Activated CD4-positive, alpha-beta T cell treated with anti-CD3 and anti-CD28 coated beads for 36 hours (primary cell): ENCODE measurements at places on chromosomes 3 and 15. TPM values are rescaled to one million over a fixed set of nuclear protein-coding genes. Genes with fewer than 3 reads are reported as not detected.

DNA sequence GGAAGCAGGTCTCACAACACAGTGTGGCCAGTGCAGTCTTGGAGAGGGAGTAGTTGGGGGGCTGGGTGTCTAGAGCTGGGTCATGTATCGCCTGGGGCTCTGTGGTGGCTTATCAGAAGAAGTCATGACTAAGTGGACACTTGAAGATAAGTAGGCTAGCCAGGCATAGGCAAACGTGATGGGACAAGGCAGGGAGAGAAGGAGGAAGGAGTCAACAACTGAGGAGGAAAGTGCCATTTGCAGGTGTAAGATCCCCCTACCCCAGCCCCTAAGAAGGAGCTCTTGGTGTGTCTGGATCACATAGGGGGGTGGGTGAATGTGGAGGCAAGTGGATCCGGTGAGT lies 352.3 kb downstream of the LRTM1 start:
- H3K36me3 ChIP-seq, result no peaks in the 10 kb centered on the region
- no peak for DNase-seq
- H3K4me3 ChIP-seq, result no peak overlapping the region
- no peaks in the 10 kb centered on the region for H3K4me1 ChIP-seq
- H3K27me3 ChIP-seq, result no peaks in the 10 kb centered on the region
- no peak overlapping the region for H3K27ac ChIP-seq

DNA sequence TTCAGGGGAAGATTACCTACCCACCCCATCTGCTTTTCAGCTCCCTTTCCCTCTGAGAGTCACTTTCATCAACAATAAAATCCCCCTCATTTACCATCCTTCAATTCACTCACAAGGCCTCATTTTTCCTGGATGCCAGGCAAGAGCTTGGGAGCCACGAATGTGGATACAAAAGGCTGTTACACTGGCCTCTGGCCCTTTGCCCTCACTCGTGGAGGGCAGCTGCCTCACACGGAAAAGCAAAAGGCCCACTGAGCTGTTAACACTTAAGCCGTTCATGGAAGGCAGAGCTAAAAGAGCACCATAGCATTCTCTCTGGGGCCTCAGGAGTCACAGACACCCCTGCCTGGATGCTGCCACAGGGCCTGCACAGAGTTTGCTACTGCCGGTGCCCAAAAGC lies 102.4 kb upstream of the TUSC7 start:
- H3K27ac ChIP-seq, result no peak overlapping the region
- H3K4me1 ChIP-seq, result no peaks in the 10 kb centered on the region
- no peaks in the 10 kb centered on the region for H3K36me3 ChIP-seq
- H3K4me3 ChIP-seq, result no peak overlapping the region
- no peaks in the 10 kb centered on the region for H3K27me3 ChIP-seq

DNA sequence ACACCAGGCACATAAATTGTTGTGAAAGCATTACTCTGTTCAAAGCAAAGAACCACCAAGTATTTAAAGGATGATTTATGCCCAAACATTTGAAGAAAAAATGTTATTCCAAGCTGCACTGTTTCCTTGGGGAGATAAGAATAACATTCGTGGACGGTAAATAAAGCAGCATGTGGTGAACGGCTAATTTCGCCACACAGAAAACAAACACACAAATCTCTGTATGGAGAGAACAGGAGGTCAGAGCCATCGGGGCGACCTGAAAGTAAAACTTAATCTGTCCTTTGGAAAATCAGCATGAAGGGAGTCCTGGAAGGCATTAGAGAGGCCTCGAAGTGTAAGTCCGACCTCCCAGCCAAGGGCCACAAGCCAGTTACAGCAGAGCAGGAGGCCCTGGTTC lies 27.1 kb upstream of the GABRG3 start:
- H3K4me1 ChIP-seq, result no peaks in the 10 kb centered on the region
- H3K27me3 ChIP-seq, result no peaks in the 10 kb centered on the region
- no peak overlapping the region for H3K27ac ChIP-seq
- DNase-seq, result no peak
- H3K4me3 ChIP-seq, result no peak overlapping the region

DNA sequence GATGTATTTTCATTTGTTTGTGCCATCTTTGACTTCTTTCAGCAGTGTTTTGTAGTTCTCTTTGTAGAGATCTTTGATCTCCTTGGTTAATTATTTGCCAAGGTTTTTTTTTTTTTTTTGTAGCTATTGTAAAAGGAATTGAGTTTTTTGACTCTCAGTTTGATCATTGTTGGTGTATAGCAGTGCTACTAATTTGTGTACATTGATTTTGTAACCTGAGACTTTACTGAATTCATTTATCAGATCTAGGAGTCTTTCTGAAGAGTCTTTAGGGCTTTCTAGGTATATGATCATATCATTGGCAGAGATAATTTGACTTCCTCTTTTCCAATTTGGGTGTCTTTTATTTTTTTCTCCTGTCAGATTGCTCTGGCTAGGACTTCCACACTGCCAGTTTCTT lies 42.2 kb upstream of the POMGNT2 start:
- H3K4me3 ChIP-seq, result no peak overlapping the region
- DNase-seq, result no peak
- H3K4me1 ChIP-seq, result no peaks in the 10 kb centered on the region

Gene CTXN2
- 0.05 TPM for total RNA-seq

Gene KIF15
- 51.7 TPM for total RNA-seq

DNA sequence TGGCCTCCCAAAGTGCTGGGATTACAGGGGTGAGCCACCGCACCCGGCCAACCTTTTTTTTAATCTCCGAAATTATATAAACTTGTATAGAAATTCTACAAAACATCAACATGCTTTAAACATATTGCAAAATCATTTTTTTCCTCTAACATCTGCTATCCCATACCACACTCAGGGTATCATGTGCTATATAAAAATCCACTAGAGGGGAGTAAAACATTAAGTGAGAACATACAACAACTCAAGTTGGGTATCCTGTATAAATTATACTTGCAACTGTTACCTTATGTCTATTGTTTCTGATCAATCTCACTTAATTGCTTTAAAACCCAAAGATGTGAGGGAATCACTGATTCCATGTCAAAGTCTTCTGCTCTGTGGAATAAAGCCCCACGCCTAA lies 71.9 kb upstream of the FBN1 start:
- DNase-seq, result no peak
- H3K27me3 ChIP-seq, result no peaks in the 10 kb centered on the region
- H3K4me3 ChIP-seq, result no peak overlapping the region
- peaks cover 26% of the 10 kb centered on the region for H3K36me3 ChIP-seq
- H3K4me1 ChIP-seq, result peaks cover 5% of the 10 kb centered on the region
- no peak overlapping the region for H3K27ac ChIP-seq

Gene FANCD2OS
- total RNA-seq, result not detected

- H3K36me3 ChIP-seq, result no peaks in the 10 kb centered on the region
- H3K27me3 ChIP-seq, result no peaks in the 10 kb centered on the region
- no peak overlapping the region for H3K4me3 ChIP-seq
- no peak for DNase-seq
- H3K4me1 ChIP-seq, result no peaks in the 10 kb centered on the region
Observed at GRCh38 chr3:41920406-41920965, 41.4 kb downstream of the ULK4 start.

Gene STAB1
- total RNA-seq, result 0.09 TPM

DNA sequence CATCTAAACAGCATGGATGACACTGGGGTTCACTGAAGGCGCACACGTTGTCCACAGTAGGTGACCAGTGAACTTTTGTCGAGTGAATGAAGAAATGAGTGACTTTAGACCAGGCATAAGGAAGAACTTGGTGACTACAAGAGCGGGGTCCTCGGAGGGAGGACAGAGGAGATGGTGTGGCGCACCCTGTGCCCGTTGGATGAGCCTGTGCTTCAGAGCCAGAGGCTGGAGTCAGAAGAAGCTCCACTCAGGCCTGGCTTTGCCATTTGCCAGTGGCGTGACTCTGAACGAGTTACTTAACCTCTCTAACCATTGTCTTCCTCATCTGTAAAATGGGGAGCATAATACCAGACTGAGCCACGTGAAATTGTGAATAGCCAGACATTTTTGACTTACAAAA lies 42.2 kb downstream of the MUC4 start:
- H3K4me3 ChIP-seq, result no peak overlapping the region
- H3K27ac ChIP-seq, result no peak overlapping the region
- H3K27me3 ChIP-seq, result peaks cover 1% of the 10 kb centered on the region
- no peaks in the 10 kb centered on the region for H3K36me3 ChIP-seq
- DNase-seq, result no peak

DNA sequence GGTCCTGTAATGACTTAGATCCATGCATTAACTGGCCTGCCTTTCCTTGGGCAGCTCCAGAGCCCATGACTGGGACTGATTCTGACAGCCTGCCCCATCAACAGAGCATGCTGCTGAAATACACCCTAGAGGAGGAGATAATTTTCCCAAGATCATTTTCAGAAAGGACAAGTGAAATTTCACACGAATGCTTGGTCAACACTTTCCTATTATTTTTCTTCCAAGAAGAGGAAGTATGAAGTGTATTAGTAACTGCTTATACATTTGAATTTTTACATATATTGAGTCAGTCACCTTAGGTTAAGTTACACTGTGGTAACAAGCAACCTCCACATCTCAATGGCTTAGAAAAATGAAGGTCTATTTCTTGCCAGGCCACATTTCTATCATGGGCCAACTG lies 9.7 kb upstream of the NMNAT3 start:
- peaks cover 9% of the 10 kb centered on the region for H3K27me3 ChIP-seq
- DNase-seq, result no peak
- H3K36me3 ChIP-seq, result no peaks in the 10 kb centered on the region
- no peaks in the 10 kb centered on the region for H3K4me1 ChIP-seq
- no peak overlapping the region for H3K27ac ChIP-seq

- H3K4me3 ChIP-seq, result no peak overlapping the region
- no peak for DNase-seq
- H3K4me1 ChIP-seq, result peaks cover 17% of the 10 kb centered on the region
Observed at GRCh38 chr3:194772241-194773000, 86.7 kb downstream of the FAM43A start.

DNA sequence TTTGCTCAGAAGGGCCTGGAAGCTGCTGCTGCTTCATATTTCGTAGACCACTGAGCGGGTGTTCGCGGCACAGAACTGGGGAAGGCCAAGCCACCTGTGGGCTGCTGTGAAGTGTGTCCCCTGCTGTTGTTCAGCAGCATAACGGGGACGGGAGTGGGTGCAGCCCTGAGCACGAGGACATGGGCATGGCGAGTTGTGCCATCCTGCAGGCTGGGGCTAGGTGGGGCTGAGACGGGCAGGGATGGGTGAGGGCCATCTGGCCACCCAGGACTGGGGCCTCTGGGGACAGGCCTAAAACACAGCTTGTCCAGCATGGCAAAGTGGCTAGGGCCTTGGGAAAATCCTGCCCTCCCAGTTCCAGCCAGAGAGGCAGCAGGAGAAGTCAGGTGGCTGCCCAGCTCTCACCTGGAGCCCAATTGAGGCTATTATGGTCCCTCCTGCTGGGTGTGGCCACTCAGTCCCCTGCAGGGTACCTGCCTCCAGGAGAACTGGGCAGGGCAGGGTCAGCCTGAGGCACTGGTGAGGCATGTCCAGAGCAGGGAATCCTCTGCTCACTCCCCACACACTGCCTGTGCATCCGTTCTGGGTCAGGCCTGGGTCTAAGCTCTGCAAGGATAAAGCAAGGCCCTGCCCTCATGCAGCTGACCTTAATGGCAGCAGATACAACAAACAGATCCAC lies 29.5 kb downstream of the CFAP100 start:
- no peaks in the 10 kb centered on the region for H3K27me3 ChIP-seq
- H3K36me3 ChIP-seq, result peaks cover 8% of the 10 kb centered on the region
- no peak overlapping the region for H3K27ac ChIP-seq
- H3K4me3 ChIP-seq, result no peak overlapping the region

DNA sequence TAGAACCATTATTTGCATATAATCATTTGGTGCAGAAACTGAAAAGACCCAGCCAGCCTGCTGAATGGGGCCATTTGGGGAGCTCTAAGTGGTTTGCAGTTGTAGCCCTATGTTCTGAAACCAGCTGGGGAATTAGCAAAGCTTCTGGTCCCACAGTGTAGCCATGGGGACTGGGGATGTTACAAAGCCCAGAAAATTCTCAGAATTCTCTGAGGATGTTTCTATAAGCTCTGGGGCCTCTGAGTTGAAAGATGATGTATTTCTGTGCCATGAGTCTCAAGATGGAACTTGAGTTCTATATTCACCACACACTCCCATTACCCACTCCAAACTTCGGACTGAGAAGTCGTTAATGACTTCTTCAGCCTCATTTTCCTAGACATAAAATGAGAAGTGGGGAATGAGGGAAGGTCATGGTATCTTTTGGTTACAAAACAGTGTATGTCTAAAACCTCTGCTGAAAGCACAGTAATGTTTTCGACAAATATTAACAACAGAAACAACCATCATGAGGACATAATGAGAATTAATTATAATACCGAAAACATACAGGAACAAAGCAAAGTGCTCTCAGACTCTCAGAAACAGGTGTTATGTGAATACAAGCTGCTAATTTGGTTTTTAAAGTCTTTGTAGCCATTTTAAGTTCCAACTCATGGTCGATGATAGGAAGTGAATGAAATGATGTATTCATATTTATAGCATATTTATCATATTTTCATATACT lies 89.4 kb downstream of the RFTN1 start:
- peaks cover 29% of the 10 kb centered on the region for H3K36me3 ChIP-seq
- no peak overlapping the region for H3K4me3 ChIP-seq
- no peaks in the 10 kb centered on the region for H3K27me3 ChIP-seq
- peaks cover 6% of the 10 kb centered on the region for H3K4me1 ChIP-seq

GRCh38 chr3:17088602-17089313 lies 204.0 kb downstream of the PLCL2 start:
- no peaks in the 10 kb centered on the region for H3K27me3 ChIP-seq
- no peak overlapping the region for H3K4me3 ChIP-seq
- DNase-seq, result peak; percentile 31
- H3K27ac ChIP-seq, result no peak overlapping the region

Gene SLC24A5
- total RNA-seq, result not detected

DNA sequence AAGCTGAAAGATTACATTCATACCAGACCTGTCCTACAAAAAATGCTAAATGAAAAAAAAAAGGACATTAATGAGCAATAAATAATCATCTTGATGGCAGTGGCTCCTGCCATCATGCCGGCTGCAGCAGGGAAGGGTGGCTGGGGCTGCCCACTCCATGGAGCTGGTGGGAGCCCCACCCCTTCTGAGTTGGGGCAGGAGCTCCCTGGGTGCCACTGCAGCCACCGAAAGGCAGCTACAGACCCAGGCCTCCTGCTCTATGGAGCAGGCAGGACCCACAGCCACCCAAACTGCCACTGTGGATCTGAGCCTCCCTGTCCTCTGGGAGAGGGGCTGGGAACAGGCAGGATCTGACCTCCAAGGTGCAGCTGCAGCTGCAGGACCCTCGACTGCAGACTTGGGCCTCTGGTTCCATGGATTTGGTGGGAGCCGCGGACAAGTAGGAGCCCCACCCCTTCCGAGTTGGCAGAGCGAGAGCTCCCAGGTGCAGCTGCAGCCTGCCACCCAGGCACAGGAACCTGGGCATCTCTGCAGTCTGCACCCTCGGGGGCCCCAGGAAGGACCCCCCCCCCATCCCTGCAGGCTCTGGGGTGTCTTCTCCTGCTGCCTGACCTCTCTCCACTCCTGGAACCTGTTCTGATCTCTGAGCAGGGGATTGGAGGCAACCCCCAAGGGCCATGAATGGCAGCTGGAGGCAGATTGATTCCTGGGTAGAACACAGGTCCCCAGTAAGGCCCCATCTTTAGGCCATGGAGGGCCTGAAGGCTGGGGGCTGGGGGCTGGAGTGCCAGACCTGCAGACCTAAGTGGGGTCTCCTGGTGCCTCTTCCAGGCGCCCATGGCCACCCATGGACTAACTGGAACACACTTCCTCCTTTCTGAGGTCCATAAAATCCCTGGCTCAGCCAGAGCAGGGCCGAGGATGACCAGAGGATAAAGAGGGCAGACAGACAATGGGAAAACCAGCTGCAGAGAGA lies 70.4 kb upstream of the TTC14 start:
- no peaks in the 10 kb centered on the region for H3K4me1 ChIP-seq
- no peak overlapping the region for H3K4me3 ChIP-seq
- H3K27ac ChIP-seq, result no peak overlapping the region
- H3K36me3 ChIP-seq, result no peaks in the 10 kb centered on the region
- DNase-seq, result no peak

- H3K27ac ChIP-seq, result no peak overlapping the region
- H3K4me3 ChIP-seq, result no peak overlapping the region
- H3K36me3 ChIP-seq, result peaks cover 5% of the 10 kb centered on the region
Observed at GRCh38 chr15:94324835-94325767, 93.7 kb downstream of the MCTP2 start.
